ENCODE measurements at places on chromosomes 4 and X.

DNA sequence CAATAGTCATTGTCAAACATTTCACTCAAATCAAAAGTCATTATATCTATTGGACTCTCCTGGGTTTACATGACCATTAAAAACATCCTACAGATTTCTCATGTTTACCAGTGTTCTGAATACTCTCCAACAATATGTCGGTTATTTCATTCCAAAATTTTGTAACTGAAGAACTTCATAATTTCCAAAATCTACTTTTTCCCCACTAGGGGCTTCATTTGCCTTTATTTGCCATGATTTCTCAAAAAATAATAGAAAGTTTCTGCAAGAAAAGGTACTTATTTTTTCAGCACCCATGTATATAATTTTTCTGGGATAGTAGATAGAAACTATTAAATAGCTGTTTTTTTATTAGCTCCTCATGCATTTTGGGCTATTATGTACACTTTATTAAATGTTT, 49.0 kb downstream of the PRDM5 start:
- DNase-seq, result no peak

- no peak for DNase-seq
Measured at GRCh38 chr4:83281307-83281706, 3.3 kb downstream of the COQ2 start.

DNA sequence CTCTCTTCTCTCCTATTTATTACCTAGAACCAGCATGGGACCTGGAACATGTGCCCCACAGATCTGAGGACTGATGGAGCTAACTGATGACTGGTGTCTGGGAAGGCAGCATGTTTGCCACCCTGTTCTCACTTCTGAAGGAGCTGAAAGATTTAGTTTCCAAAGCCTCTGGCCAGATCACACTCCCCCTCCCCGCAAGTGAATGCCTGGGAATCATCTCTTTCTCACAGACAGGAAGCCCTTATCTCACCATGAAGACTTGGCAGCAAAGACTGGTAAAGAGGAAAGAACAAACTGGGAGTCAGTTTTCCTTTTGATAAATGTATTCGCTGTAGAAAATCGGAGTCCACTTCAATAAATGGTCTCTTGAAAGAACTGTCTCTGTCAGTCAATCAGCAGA, 21.0 kb upstream of the PCYT1B start:
- no peak for DNase-seq

DNA sequence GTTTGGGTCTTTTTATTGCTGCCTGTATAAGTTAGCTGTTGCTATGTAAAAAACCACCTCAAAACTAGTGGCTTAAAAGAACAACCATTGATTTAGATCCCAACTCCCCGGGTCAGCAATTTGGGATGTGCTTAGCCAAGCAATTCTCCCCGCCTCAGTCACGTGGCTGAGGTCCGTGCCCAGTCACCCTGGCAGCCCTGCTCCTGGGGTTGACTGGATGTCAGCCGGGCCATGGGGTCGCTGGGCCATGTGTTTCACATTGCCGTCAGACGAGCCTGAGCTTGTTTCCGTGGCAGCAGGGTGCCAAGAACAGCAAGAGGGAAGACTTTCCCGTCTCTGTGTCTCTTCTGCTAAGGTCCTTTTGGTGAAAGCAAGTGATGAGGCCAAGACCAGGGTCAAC, 345.7 kb upstream of the FAT1 start:
- DNase-seq, result no peak

DNA sequence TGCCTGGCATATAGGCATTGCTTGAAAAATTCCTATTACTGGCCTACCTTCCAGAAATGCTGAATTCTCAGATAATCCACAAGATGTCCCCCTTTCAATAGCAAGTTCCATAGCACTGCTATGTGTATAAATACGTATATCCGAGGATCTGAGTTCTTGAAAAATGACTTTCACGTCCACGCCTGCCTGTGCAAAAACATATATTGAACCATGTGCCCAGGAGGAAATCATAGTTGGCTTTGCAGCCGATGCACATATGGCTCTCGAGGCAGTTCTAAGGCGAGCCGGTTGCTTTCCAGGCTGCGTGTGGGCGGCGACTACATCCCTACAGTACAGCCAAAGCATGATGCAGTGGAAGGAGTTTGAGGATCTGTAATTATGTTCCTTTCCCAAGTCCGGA, 55.4 kb upstream of the ESX1 start:
- DNase-seq, result no peak

DNA sequence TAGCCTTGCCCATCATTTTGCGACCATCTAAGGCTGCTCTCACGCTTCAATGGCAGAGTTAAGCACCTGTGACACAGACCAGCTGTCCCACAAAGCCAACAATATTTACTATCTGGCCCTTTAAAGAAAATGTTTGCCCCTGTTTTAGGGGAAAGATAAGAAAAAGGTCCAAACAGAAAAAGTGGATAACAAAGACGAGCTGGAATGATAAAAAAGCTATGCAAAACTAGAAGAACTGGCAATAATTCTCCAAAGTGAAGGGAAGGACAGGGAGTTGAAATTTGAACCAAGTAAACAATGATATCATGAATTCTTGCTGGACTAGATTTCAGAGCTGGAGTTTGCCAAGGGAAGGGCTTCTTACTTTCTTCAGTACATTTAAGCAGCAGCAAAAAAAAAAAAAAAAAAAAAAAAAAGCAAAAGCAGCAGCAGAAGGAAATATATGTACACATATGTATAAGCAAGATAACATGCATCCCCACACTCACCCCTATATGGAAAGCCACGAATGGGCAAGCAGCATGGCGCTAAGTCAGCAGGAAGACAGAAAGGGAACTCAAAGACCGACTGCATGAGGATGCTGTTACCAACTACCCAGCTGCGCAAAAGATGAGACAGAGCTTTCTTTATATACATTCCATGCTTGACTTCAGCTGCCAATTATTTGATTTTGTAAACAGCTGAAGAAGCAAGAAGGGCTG, 12.5 kb downstream of the TRAPPC2 start:
- DNase-seq, result no peak

- DNase-seq, result no peak
Measured at GRCh38 chrX:120125444-120125843, 9.7 kb upstream of the RHOXF1 start.

GRCh38 chr4:178320003-178320402, 877.8 kb upstream of the AGA start:
- DNase-seq, result no peak

DNA sequence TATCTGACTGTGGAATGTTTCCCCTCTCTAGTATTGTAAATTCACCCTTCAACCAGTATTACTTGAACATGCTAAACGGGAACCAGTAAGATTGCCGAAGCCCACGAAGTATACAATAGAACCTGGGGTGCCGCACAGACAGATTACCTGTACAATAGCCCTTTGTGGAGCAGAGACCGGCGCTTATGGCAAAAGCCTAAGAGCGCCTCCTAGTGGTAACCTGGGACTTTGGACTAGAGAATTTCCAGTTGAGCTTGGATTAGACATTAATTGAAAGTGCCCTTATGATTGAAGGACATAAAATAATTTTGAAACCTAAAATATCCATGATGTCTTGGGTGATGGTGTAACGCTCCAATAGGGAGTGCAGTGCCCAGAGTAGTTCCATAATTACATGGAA, 14.1 kb downstream of the ZNF157 start:
- DNase-seq, result peak; percentile 38

- DNase-seq, result no peak
Measured at GRCh38 chrX:94600077-94600476, 926.1 kb downstream of the FAM133A start.

DNA sequence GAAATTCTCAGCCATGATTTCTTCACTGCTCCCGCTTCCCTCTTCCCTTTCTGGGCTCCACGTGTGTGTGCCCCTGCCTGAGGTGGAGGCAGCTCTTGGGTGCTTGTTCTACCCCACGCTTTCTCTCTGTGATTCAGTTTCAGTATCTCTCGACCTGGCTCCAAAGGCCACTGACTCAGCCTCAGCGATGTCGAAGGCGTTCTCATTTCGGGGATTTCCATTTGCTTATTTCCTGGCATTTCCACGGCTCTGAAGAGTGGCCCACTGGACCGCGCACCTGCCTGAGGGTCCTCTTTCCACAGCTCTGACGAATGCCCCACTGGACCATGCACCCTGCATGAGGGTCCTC, 52.4 kb downstream of the GAK start:
- no peak for DNase-seq

- DNase-seq, result no peak
Measured at GRCh38 chr4:188021548-188022249, 26.1 kb downstream of the ZFP42 start.

DNA sequence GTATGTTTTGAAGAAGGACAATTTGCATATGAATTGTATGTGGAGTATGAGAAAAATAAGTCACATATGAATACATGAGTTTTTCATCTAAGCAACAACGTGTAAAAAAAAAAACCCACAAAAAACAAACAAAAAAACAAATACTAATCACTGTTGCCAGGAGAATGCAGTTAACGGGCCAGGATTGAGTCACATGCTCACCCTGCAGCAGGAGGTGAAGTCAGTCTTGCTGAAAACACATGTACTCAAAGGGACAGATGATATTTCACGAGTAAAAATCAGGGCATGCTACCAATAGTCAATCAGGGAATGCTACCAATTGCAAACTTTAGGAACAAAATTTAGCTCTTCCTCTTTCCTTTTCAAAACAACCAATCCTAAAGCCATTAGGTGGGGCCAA, 10.4 kb upstream of the DCLK2 start:
- no peak for DNase-seq
